GM13977 (cell line): ENCODE measurements at places on chromosomes 11 and 22.

DNA sequence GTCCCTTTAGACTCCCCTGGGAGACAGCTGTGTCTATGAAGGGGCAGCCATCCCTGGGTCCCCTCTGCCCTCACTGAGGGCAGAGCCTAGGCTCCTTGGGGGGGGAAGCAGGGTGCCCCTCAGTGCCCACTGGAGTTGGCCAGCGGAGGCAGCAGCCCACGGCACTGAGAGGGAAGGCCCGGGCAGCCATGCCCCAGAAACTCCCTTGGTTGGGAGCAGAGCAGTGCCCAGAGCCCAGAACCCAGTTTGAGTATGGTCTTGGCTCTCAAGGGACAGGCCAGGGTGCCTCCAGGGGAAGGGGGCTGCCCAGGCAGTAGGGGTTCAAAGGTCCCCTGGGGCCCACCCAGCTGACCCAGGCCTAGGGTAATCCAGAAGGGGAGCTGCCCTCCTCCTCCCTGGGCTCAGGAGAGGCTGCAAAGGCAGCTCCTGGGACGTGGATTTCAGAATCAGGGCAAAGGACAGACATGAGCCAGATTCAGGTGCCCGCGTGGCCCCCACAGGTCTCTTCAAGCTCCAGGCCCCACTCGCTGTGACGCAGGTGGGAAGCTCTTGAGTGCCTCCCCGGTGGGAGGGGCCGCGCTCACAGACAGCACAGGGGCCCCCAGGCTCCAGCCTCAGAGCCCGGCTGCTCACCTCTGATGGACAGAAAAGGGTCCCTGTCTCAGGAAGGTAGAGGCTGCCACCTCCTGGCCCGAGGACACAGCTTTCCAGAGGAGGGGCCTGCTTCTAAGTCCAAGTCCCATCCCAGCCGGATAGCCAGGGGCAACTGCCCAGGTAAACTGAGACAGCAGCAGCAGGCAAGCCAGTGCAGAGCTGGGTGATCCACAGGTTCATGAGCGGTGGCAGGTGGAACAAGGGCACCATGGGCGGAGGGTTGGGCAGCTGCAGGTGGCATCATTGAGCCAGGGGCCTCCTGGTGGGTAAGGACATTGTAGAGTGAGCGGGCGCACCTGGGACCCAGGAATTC, 2.6 kb downstream of the C11orf21 start:
- DNase-seq, result peak; percentile 57

DNA sequence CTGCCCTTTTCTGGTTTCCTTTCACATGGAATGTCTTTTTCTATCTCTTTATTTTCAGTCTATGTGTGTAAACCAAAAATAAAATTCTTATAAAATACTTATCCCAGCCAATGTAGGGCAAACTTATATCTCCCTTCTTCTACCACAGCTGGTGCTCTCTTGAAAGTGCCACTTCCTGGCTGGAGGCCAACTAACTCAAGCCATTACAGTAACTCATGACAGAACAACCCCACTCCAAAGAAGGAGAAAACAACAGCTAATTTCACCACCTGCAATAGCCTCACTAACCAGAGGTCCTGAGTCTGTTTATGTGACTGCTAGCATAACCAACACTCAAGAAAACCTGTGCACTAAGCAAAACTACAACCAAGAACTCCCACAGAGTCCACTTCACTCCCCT, 74.9 kb upstream of the DBX1 start:
- DNase-seq, result no peak

DNA sequence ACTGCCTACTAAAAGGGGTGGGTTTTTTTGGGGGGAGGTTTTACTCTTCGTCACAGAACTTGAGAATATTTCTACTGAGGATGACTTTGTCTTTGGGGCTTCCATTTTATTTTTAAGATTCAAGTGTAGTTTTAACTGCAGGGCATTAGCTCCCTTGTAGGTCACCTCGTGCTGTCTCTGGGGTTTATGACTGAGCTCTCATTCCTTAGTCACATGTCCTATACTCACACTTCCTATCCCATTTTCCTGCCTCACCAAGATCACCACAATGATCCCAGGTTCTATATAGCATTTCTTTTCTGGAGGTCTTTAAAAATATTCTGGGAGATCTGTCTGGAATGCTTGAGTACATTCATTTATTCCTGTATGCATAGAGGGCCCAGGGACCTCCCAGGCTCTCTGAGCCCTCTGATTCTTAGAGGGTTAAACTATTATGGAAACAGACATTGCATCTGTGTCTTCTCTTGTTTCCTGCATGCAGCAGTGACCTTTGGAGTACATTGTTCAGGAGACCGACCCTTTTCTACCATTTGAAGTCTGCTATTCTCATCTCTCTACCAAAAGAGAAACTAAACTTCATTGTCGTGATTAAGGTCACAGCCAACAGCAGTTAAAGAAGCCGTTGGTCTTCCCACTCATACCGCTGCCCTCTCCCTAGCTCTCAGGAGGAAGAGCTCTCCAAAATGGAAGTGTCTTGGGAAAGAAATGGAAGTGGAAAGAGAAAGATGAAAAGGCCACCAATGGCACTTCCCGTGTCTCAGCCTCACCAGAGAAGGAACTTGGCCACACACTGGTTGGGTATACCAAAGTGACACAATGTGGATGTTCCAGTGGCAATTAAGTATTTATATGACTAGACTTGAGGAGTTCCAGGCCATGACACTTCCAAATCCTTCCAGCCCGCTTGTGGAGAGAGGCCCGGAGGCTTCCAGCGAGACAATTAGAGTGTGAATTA, 77.5 kb downstream of the ZBTB16 start:
- no peak for DNase-seq

- no peak for DNase-seq
These were observed 435.3 kb downstream of the SOX6 start for GRCh38 chr11:15920856-15921629.

GRCh38 chr11:85651118-85651517, 3.4 kb downstream of the TMEM126A start:
- no peak for DNase-seq

DNA sequence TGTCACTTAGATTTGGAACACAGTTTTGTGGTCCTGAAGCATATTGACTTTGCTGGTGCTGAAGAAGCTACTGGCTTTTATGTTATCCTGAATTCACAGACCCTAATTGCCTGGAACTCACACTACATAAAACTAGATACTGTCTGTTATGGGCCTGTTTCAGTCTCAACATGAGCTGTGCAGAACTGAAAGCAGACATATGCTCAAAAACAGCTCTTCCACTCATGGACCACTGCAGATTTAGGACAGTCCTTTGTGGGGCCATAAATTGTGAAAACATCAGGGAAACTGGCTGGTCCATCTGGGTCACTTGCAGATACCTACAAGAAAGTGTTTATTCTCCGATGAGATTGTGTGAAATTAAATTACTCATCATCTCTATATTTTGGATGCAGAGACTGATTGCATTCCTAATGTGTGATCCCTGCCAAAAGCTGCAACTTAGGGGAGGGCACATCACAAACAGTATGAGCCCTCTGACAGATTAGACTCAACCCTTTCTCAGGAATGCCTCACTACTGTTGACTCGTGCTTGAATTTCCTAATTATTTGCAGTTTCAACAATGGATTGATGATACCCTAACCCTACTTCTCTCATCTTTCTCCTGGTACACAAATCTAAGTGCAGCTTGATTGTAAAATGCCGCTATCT, 10.2 kb upstream of the CLNS1A start:
- no peak for DNase-seq

GRCh38 chr22:39686178-39686620, 115.6 kb downstream of the CACNA1I start:
- no peak for DNase-seq

DNA sequence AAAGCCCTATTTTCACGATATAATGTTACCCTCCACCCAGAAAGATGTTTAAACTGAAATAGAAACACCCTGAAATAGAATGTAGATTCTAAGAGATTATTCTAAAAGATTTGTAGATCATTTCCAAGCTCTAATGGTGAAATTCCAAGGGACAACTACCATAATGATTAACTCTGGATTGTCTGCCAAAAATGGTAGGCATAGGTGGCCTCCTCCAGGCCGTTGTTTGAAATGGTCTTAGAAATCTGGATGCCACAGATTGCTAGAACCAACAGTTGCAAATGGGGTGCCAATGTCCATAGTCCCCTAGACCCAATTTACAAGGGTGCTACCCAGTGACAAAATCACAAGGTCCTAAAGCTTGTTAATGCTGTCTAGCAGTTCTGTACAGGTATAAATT, 6.7 kb upstream of the SLC6A5 start:
- DNase-seq, result no peak

DNA sequence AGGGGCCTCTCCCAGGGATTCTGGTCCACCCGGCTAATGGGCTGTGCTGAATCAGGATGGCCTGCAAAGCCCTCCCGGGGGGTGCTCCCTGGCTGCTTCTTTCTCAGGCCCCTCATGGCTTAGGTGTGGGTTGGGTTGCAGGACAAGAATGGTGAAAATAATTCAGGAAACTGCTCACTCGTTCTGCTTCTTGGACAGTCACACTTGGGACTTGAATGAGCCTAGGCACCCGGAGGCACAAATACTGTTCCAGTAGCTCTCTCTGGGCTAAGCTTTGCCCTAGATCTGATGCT, 83.2 kb downstream of the TRIM29 start:
- DNase-seq, result no peak

- DNase-seq, result no peak
These were observed 414.8 kb downstream of the BUD13 start for GRCh38 chr11:116357784-116358544.

DNA sequence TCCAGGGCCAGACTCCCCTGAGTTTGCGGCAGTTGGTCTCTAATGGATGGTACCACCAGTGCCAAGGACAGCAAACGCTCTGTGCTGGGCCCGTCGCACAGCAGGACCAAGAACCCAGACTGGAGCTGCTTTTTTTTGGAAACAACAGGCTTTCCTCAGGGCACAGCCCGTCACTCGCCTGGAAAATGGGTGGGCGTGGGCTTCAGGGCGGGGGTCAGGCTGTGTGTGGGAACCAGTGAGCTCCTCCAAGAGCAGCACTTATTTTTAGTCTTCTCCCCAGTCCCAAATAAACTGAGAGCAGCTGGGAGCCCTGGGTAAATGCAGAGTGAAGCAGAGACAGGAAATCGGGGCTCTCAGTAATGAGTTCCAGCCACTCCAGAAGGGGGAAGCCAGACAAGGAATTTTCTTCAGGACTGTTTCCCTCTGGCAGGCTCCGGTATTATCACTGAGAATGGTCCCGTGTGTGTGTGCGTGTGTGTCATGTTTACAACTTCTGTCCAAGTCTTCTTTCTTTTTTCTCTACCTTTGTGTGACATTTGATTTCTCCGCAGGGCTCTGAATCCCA, 63.0 kb downstream of the PPFIBP2 start:
- no peak for DNase-seq

- peak; percentile 55 for DNase-seq
These were observed 35.0 kb upstream of the PRAME start for GRCh38 chr22:22593964-22594656.

GRCh38 chr11:4060182-4060923, 34.2 kb upstream of the RRM1 start:
- DNase-seq, result no peak

DNA sequence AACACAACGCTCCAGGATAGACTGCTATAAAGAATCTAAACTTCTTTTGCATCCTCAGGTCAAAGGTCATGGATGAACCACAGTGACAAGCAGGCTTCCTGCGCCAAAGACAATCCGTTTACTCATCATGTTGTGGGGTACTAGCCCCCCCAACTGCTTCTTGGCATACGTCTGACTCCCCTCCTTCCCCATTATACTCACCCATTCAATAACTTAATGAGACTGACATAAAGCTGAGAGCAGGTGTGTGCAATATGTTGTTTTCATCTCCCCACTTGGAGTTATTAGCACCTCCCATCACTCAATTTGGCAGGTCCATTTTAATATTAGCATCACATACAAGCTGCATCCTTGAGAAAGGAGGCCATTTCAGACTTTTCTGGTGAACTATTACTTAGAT, 157.1 kb downstream of the CADM1 start:
- no peak for DNase-seq

GRCh38 chr22:48647051-48647450, 1180.6 kb downstream of the BRD1 start:
- no peak for DNase-seq

GRCh38 chr11:45843158-45843924, 3.9 kb upstream of the CRY2 start:
- DNase-seq, result peak; percentile 84

GRCh38 chr11:100874203-100874602, 187.1 kb downstream of the ARHGAP42 start:
- DNase-seq, result no peak

DNA sequence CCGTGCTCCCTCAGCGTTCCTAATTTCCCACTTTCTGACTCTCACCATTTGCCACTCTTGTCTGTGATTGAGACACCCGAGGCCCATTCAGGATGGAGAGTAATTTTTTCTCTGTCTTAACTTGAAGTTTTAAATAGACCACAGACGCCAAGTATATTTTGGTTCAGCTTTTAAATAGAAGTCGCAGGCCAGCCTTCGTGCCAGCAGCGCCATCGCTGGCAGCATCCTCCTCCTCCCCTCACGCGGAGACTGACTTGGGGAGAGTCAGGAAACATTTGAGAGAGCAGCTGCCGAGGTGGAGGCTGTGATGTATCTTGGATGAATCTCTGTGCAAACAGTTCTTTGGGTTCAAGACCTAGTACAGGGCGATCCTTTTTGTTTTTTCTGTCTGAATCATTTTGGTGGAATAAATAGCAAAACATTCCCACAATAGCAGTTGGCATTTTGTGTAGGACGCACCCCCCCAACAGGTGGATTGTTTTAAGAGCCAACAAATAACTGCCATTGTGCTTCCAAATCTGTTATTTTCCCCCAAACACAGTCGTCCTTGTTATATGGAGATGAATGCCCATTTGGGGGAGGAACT, 889 bp upstream of the DMC1 start:
- peak; percentile 26 for DNase-seq

DNA sequence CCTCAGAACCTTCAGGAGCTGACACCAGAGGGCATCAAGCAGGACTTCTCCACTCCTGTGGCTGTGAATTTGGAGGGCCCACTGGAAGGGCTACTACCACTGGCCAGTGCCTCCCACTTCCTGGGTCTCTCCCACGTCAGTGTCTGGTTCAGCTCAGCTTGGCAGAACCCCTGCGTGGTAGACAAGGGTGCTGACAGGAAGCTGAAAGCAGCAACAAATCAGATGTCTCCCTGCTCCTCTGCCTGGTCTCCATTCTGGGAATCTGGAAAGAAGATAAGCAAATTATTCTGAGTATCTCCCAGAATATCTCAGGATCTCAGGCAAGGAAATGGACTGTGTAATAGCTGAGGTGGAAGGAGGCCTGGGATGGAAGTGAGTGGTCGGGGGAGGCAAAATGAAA, 61.5 kb downstream of the TMPRSS5 start:
- DNase-seq, result no peak
